GM12878 (cell line): ENCODE measurements at places on chromosomes 16 and 17.

DNA sequence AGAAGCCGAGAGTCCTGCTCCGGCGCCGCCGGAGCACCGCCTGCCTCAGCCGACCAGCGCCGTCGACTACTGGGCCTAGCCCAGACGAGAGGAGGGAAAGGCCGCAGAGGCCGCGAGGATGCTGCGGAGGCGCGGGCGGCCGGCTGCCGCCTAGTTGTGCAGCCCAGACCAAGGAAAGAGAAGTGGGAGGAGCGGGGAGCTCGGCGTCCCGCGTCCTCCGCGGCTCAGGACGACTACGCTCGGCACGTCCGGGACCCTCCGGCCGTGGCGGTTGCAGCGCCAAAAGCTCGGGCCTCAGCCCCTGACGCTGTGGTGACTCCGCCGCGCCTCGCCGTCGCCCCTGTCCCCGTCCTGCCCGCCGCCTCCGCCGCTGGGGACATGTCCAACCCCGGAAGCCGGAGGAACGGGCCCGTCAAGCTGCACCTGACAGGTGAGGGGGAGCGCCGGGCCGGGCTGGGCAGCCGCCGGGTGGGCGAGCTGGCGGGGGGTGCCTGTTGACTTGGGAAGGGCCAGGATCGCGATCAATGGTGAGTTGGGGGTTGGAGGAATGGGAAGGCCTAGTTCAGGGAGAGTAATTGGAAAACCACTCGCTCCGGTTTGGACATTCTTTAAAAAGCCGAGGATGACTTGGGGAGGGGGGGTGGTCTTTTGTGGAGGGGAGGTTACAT lies 37.7 kb downstream of the RNF135 start:
- DNase-seq, result no peak

GRCh38 chr16:89658221-89658879 lies 714 bp downstream of the SPATA33 start:
- DNase-seq, result no peak

- no peak for DNase-seq
These were observed 5.8 kb downstream of the THOC6 start for GRCh38 chr16:3029491-3030221.

DNA sequence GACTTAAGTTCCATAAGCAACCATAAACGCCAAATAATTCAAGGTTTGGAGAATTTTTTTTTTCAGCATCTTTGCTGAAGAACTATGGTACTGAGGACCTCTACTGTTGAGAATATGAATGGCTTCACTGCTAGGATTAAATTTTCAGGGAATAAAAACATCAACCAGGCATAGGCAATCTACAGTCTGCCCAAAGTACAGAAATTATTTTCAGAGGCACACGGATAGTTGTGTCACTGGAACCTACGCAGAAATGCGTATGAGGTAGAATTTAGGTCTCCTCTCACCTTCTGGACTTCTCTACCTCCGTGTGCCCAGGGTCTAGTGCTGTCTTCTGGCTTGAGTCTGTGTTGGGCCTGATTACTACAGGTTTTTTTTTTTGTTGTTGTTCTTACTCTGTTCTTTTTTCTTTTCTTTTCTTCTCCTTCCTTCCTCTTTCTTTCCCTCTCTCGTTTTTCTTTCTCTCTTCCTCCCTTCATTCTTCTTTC lies 39.7 kb downstream of the NACA2 start:
- no peak for DNase-seq
